ENCODE measurements at places on chromosomes 12 and 14.

- DNase-seq = no peak
Measured at GRCh38 chr12:102512523-102512922, 32.2 kb upstream of the IGF1 start.

DNA sequence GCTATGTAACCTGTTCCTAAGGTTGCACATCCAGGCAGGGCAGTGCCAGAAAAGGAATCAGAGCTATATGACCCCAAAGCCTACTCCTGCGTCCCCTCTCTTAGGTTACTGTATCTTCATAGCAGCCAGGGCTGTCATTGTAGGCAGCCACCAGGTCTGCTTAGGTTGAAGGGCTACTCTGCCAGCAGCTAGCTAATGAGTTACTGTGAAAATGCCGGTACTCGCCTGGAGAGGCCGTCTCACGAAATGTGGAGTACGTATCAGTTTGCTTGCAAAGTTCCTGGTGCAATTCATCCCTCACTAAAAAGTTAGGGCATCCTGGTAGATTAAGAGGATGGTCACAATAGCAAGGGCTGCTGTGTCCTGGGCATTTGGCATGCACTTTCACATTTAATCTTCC is 50.9 kb downstream of the RPH3A start:
- no peak for DNase-seq

- DNase-seq = peak; percentile 15
Measured at GRCh38 chr12:118377021-118377883, 897 bp downstream of the SUDS3 start.

GRCh38 chr14:32986791-32987540 is 48.3 kb downstream of the NPAS3 start:
- DNase-seq = peak; percentile 26

- DNase-seq = no peak
Measured at GRCh38 chr12:62694632-62695031, 228.0 kb downstream of the MON2 start.
